ENCODE measurements at places on chromosomes 5 and 9. TPM values are rescaled to one million over a fixed set of nuclear protein-coding genes. Genes with fewer than 3 reads are reported as not detected.
A peak's percentile ranks its signal among the peaks of the same experiment; 100 is the strongest.

DNA sequence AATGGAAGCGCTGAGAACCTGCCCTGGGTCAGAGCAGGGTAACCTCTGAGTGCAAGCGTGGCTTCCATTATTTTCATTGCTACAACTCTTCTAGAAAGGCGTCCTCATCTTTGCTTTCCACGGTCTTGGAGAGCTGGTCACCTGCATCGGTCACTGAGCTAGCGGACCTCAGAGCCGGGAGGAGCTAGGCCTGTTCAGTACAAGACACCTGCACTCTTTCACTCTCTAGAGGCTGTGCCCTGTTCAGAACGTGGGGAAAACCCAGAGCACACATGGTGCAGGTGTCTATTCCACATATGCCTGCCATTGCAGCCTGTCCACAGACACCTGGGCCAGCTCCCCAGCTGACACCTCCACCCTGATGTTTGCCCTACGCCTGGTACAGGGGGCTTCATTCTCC, 147.8 kb upstream of the IRX2 start:
- no peak for DNase-seq

GRCh38 chr5:96189987-96190386, 228.3 kb upstream of the ELL2 start:
- DNase-seq = no peak

DNA sequence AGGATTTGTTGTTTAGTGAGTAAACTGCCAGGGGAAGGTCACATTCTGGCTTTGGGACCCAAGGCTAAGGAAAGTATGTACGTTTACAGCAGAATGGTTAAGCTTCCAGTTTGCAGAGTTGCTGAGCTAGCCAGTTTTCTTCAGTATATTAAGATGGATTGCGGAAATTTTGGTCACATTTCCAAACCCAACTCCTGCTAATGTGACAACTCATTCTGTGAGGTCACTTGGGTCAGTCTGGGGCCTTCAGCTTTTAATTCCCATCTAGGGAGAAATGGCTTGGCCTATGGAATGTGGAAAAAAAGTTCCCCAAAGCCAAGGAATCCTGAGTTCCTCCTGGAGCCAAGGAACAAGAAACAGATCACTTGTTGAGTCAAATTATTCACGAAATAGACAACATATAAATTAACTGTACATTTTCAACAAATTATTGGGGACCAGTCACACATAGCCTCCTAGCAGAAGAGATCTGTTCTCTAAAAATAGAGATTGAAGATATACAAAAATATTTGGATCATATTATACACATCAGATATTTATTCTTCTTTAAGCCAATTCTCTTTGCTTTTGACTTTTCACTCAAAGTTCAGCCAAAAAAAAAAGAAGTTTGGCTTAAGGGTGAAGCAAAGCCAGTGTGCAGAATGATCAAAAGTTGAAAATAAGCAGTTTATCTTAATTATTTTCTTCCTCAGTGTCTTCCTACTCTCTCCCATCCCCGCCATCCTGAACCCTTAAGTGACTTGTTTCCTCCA, 8.8 kb downstream of the KCNV2 start:
- DNase-seq = no peak

DNA sequence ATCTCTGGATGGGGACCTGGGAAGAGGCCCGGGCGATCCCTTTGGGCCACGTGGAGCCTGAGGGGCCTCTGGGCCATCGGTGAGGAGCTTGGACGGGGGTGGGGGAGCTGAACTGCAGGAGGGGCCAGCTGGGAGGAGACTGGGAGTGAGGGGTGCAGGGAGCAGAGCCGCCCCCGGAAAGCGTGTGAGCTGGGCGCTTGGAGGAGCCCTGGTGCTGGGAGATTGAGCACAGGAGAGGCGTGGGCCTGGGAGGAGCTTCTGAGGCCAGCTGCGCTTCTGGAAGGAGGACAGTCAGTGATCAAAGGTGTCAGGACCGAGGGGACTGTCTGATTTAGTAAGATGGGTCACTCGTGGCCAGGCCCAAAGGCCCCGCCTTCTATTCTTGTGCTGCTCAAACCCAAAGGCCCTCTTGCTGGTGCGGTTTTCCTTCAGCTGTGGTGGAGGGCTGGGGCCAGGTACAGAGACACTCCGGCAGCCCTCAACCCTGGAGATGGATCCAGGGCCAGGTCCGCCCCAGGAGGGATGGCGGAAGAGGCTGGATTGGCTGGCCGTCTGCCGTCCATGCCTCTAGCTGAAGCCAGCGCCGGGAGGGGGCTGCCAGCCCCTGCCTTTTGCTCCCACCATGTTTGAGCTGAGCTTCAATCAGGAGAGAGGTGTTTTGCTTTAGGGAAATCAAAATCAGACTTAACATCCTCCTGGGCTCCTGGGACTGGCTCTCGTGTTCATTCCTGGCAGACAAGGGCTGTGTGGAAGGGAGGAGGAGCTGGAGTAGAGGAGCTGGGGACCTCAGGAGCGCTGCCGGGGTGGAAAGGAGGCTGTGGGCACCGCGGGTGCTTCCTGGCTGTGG, 21.6 kb downstream of the NCS1 start:
- DNase-seq = no peak

GRCh38 chr9:113590991-113591898, 127.7 kb downstream of the RGS3 start:
- no peak for DNase-seq

- no peak for DNase-seq
Observed at GRCh38 chr9:124932333-124932732, 8.6 kb downstream of the GOLGA1 start.

DNA sequence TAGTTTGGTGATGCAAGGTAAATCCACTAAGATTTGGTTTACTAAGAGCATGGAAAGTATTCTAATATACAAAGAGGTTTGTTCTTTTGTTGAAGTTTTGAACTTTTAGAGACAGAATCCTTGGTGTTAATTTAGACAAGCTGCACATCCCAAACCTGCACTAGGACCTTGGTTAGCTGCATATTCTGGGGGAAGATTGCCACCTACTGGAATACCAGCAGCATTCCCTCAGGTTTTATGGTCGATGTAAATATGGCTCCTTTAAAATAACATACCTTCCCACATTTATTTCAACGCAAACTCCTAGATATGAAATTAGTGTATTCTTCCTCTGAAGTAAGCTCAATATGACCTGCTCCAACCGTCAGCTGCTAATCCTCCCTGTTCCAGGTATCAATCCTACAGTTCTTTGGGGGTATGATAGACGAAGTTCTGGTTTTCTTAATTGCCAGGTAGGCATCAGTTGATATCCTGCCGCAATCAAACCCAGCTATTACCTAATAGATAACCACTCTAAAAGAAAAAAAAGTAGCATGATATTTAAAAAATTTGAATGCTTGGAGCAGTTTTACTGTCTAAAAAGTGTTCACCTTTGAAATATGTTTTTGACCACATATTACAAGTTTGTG, 624.1 kb downstream of the ISL1 start:
- DNase-seq = peak; percentile 16

DNA sequence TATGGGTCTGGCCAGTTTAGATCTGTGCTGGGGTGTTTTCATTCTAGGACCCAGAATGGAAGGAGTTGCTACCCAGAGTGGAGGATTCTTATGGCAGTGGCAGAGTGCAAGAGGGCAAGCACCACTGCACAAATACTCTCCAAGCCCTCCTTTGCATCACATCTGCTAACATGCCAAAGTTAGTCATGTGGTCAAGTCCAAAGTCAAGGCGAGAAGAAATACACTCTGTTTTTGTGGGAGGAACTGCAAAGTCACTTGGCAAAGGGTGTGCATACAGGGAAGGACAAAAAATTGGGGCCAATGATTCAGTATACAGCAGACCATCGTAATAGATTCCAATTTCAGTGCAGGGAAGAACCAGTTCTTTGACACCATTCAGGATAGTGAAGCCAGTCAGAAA, 43.9 kb upstream of the HMGCS1 start:
- DNase-seq = no peak

GRCh38 chr5:107365320-107366109, 305.2 kb downstream of the EFNA5 start:
- no peak for DNase-seq

GRCh38 chr5:39500551-39501175, 75.9 kb upstream of the DAB2 start:
- no peak for DNase-seq

RAPGEF6 gene
- 18.4 TPM for total RNA-seq

TXNDC8 gene
- total RNA-seq = not detected

Measured in HCT116 (cell line).